HS-27A (cell line): ENCODE measurements at places on chromosomes 3 and 15.

GRCh38 chr3:139794469-139795265 is 116.9 kb upstream of the NMNAT3 start:
- DNase-seq = no peak

GRCh38 chr3:37935756-37936666 is 54.6 kb upstream of the VILL start:
- peak; percentile 98 for DNase-seq

DNA sequence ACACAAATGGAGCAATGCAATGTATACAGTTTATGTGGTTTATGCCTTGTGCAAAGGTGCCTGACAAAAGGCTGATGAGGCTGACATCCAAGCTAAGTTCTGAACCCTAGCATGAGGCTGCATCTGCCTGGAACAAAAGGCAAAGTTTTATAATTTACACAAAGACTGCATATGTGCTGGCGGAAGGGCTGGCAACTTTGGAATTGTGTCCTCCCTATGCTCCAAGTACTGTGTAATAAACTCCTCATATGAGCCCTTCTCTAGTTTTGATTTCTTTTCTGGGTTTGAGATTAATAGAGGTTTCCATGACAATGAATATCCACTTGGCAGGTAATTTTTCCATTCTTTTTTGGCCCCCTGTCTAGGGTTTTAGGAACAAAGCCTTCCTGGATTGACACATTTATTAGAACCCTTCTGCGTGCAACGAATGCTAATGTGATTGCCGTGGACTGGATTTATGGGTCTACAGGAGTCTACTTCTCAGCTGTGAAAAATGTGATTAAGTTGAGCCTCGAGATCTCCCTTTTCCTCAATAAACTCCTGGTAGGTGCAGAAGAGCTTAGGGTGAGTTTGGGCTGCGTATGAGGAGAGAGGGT is 10.8 kb downstream of the PLA1A start:
- DNase-seq = no peak

DNA sequence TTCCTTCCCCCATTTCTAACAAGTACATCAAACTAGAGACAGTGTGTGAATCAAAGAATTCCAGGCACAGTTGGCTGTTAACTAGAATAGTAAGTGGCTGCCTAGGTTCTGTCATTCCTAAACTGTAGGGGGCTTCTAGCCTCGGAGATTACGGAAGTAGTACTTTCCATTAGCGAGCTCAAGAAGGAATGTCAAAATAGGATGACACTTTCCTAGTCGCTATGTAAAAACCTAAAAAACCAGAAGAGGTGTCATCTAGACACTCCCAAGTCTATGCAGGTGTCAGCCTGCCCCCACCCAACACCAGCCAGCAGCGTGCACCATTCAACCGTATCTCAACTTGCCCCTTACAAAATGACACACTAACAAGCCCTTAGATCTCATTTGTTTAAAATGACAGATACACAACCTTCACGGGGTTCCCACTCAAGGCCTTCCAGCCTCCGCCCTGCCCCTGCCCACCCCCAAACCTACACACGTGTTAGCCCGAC is 874 bp downstream of the INO80 start:
- peak; percentile 8 for DNase-seq

GRCh38 chr3:185549122-185549521 is 3.3 kb downstream of the LIPH start:
- peak; percentile 96 for DNase-seq

- no peak for DNase-seq
Observed at GRCh38 chr3:160879859-160880258, 123.8 kb downstream of the PPM1L start.

DNA sequence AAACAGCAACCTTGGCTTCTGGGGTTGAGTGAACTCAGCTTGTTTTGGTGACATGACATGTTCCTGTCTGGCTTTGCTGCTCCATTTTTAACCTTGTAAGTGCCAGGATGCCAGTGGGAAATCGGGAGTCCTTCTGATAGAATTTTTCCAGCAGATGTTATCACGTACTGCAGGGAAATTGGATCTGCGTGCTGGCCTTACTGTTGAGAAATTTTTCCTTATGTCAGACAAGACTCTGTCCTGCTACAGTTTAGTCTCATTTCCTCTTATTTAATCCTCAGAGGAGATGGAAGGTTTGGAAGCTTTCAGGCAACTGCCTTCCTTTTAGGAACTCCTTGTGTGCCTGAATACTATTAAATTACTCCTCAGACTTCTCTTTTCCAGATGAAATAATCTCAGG is 80.6 kb downstream of the PGPEP1L start:
- no peak for DNase-seq

GRCh38 chr15:80669663-80670273 is 25.3 kb upstream of the ABHD17C start:
- no peak for DNase-seq

DNA sequence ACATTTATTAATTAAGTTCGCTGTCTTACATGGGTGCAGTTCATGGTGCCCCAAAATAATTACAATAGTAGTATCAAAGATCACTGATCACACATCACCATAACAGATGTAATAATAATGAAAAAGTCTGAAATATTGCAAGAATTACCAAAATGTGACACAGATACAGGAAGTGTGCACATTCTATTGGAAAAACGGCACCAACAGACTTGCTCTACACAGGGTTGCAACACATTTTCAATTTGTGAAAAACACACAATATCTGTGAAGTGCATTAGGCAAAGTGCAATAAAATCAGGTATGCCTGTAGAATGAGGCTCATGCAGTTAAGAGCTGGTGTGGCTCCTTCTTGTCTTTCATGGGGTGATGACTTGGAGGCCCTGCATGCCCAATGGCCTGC is 265.8 kb downstream of the RPLP1 start:
- DNase-seq = no peak

- no peak for DNase-seq
Observed at GRCh38 chr15:72785841-72786240, 2.3 kb upstream of the ADPGK start.

- DNase-seq = no peak
Observed at GRCh38 chr15:23415321-23415865, 31.6 kb downstream of the GOLGA6L2 start.

GRCh38 chr15:70480196-70480856 is 283.0 kb downstream of the UACA start:
- DNase-seq = no peak

DNA sequence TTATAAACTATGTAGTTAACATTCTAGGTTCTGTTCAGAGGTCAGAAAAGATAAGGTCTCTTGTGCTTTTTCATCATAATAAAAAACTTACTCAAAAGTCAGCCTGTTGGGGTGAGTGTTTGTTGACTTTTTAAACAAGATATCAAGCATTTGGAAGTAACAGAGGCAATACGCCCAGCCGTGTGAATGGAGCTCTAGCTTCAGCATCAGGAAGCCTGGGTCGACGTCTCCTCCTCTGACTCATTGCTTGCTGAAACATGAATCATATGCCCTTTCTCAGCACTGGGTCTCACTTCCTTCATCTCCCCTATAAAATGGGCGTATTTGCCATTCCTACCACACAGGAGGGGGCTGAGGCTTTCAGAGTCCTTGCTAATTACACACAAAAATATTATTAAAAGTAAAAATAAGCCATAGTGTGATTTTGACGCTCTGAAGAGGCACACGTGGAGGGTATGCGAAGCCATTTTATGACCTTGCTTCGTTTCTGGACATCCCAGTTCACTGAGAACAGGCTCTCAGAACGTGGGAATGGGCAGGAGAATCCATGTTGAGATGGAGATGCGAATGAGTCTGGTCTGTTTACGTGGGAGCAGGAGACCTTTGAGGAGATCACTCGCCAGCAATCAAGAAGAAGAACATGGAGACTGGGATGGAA is 220.8 kb upstream of the TPRG1 start:
- DNase-seq = peak; percentile 82

DNA sequence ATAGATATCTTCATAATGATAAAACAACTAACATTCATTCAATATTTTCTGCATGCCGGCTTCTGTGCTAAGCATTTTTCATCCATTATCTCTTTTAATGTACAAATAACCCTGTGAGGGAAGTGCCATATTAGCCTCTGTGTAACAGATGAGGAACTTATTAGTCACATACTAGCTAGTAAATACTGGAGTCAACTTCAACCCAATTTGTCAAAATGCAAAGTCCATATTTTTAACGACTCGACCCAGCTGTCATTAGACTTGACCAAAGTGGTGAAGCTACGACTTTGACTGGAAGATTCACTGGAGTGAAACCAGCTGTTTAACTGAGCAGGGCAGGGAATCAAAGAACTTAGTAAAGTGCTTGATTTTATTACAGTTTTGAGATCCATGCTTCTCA is 41.6 kb downstream of the PARP15 start:
- DNase-seq = no peak

DNA sequence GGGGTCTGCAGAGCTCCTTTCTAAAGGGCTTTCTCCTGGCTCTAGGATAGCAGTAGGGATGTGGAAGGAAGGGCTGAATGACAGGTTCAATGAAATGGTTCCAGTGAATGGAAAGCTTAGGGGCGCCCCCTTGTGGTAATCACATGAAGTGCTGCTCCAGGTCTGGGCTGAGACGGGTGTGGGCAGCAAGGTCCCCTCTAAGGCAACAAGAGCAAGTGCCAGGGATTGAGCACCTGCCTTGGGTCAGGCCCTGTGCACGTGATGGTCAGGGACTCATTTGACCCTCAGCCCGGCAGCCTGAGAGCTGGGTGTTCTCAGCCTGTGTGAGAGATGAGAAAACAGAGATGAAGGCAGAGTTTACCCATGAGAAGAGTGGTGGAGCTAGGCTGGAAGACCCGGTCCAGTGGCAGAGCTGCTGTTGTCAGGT is 12.1 kb upstream of the CX3CR1 start:
- peak; percentile 42 for DNase-seq

DNA sequence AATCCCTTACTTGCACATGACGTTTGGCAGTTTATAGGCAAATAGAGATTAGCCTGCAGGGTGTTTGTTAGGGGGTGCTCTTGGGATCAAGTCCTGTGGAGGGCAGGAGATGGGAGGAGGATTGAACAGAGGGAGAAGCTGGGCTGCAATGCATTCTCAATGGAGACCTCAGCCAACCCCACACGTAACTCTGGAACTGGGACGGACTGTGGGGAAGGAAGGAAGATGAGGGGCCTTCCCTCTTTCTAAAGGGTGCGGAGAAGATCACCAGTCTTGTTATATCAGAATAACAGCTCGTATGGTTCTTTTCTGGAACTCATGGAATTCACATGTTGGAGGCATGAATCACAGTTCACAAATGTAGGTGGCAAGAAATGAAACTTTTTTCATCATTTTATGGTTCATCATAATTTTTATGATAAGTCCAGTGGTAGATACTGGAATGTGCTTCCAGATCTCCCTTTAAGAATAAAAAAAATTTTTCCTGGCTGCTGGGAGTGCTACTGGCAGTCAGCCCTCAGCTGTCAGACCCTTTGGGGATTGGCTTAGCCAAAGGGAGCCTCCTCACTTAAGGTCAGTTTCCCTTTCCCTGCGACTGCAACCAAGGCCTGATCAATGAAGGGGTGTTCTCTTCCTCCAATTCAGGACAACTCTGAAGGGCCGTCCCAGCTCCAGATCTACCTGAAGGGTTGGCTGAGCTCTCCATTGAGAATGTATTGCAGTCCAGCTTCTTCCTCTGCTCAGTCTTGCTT is 20.5 kb upstream of the LYZL4 start:
- DNase-seq = peak; percentile 50

- DNase-seq = no peak
Observed at GRCh38 chr3:45321607-45322391, 66.6 kb upstream of the LARS2 start.

DNA sequence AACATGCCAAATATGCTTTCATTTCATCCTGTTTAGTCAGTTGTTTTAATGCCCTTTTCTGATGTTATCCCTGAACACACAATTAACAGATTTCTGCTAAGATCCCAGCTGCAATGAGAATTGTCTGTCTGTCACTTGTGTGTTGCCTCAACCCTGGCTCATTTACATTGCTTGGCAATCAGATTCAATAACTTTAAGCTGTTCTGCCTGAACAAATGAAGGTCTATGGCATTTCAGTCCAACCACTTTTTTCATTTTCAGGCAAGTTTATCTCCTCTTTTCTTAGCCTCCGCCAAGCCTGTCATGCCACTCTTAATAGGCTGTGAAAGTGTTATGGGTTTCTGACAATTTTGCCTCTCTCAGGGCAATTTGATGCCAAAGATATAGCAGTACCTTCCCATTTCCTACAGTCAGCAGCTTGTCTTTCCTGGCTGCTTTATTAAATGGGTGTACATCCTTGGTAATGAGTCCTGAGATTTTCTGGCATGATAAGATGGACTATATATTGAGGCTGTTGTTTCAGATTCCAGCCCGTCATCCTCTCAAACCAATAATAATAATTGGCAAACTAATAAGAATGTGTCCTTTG is 68.7 kb upstream of the ADAMTS9 start:
- no peak for DNase-seq

DNA sequence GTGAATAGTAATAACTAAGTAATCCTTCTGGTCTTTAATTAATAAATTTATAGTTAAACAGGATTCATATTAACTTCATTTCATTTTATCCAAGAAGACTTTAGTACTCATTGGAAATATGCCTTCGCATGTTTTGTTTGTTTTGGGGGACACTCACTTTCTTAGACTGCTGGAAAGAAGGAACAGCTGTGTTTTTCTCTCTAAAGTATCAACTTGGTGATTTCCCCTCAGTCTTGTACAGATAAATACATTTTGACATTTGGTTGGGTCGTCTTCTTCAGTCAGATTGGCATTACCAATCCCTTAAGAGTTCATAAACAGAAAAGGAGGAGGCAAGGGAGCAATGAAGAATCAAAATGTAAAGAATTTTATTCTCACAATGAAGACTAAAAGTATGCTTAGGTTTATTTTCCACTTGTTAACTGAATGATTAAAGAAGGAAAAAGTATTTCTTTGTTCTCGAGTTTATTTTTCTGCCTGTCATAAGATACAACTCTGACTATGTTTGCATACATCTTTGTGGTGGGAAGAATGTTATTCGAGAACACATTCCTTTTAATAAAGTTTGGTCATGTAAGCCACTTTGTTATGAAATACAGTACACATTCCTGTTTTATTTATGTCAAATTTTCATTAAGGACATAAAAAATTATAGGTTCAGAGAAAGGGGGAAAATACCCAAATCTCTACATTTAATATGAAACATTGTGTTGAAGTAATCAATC is 140.2 kb downstream of the GMNC start:
- DNase-seq = no peak

DNA sequence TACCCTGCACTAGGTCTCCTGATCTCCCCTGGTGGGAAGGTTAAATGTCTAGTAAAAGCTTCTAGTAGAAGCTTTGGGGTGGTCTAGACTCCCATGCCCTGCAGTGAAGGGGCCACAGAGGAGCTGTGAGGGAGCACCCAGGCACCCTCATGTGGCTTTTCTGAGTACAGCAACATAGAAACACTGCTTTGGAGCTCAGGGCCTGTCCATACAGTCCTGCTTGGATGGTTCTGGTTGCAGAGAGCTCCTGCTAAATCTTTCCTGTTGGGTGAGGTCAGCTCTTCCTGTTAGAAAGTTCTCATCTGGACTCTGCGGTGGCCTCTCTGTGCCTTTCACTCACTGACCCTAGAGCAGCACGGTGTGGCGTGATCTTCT is 47.8 kb downstream of the GPD1L start:
- no peak for DNase-seq
